ENCODE measurements at places on chromosomes 7 and 10. TPM values are rescaled to one million over a fixed set of nuclear protein-coding genes. Genes with fewer than 3 reads are reported as not detected.

- no peak for DNase-seq
- no peaks in the 10 kb centered on the region for H3K27me3 ChIP-seq
- H3K27ac ChIP-seq, result peak overlapping the region; percentile 45
- H3K4me3 ChIP-seq, result no peak overlapping the region
- H3K4me1 ChIP-seq, result peaks cover 57% of the 10 kb centered on the region
- H3K36me3 ChIP-seq, result no peaks in the 10 kb centered on the region
Observed at GRCh38 chr7:6228361-6229229, 43.8 kb downstream of the CYTH3 start.

GRCh38 chr7:35971133-35971891, 170.5 kb downstream of the SEPTIN7 start:
- H3K27ac ChIP-seq, result no peak overlapping the region
- peak overlapping the region; percentile 23 for H3K4me3 ChIP-seq
- H3K27me3 ChIP-seq, result peaks cover 4% of the 10 kb centered on the region
- no peaks in the 10 kb centered on the region for H3K4me1 ChIP-seq
- H3K36me3 ChIP-seq, result no peaks in the 10 kb centered on the region

DNA sequence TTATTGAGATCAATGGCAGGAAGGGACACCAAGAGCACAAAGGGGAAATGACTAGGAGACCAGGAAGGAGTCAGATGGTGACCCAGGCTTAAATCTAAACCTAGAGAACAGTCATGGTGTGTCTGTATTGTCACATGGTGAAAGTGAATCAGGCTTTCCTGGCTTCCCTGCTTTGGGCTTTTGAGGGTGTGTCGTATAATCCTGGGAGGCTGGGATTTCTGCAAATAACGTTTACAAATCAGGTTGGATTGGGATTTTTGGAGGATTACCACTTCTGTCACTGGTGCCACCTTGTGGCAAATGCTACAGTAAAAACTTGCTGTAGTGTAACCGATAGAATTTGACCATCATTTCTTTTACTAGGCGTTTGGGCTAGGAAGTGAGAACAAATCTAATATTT, 502.6 kb downstream of the NRG3 start:
- H3K4me1 ChIP-seq, result no peaks in the 10 kb centered on the region
- no peaks in the 10 kb centered on the region for H3K27me3 ChIP-seq
- H3K27ac ChIP-seq, result no peak overlapping the region
- DNase-seq, result no peak
- no peak overlapping the region for H3K4me3 ChIP-seq
- H3K36me3 ChIP-seq, result no peaks in the 10 kb centered on the region

DNA sequence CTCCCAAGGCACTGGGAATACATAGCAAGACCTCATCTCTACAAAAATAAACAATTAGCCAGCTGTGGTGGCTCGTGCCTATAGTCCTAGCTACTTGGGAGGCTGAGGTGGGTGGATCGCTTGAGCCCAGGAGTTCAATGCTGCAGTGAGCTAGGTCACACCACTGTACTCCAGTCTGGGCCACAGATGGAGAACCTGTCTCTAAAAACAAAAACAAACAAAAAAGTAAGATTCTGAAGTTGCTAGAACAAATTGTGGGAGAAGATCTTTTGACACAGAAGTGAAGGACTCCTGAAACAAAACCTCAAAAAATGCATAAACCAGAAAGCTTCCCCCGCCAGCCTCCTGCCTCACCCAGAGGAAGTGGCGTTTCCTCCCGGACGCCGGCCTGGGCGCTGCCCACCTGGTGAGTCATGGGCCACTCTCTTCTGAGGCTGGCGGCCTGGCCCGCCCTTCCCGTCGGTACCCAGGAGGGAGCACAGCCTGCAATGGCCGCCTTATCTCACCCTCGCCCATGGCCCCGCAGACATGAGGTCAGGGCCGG, 25.4 kb upstream of the ELN start:
- H3K36me3 ChIP-seq, result no peaks in the 10 kb centered on the region
- no peaks in the 10 kb centered on the region for H3K27me3 ChIP-seq
- peak overlapping the region; percentile 66 for H3K27ac ChIP-seq
- peak; percentile 78 for DNase-seq
- H3K4me1 ChIP-seq, result peaks cover 8% of the 10 kb centered on the region

GRCh38 chr7:84324136-84324630, 129.6 kb upstream of the SEMA3A start:
- DNase-seq, result no peak
- no peak overlapping the region for H3K4me3 ChIP-seq
- H3K27ac ChIP-seq, result no peak overlapping the region
- H3K4me1 ChIP-seq, result no peaks in the 10 kb centered on the region
- H3K27me3 ChIP-seq, result no peaks in the 10 kb centered on the region

GRCh38 chr10:131825150-131825848, 75.5 kb upstream of the PPP2R2D start:
- no peak overlapping the region for H3K4me3 ChIP-seq
- H3K27me3 ChIP-seq, result peaks cover 12% of the 10 kb centered on the region
- no peak overlapping the region for H3K27ac ChIP-seq
- peak; percentile 11 for DNase-seq
- H3K4me1 ChIP-seq, result no peaks in the 10 kb centered on the region
- no peaks in the 10 kb centered on the region for H3K36me3 ChIP-seq

DNA sequence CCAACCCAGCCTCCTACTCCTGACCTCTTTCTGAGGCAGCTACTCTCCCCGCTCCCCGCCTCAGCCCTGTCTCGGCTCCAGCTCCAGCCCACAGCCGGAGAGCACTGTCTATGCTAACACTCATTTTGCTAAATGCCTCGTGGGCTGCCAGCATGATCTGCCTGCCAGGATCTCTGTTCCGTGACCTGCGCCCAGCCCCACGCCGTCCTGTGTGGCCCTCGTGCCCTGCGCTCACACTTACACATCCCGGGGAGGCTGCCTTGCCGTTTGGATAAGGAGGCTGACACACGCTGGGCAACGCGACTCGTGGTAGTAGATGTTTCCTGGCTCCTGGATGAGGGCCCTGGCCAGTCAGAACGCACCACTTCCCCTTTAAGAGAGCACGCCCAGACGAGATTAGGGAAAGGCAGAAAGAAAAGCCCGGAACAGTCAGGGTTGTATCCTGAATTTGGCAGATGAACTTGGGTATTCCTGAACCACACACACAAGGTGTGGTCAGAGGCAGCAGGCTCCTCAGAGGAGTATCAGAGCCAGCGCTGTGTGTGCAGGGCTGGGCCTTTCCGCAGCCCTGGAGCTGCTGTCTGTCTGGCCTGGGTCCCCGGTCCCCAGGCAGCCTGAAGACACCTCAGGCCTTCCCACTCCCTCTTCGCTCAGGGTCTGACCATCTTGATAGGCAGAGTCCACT, 97.7 kb upstream of the EFCAB10 start:
- peaks cover 61% of the 10 kb centered on the region for H3K4me1 ChIP-seq
- peak overlapping the region; percentile 63 for H3K27ac ChIP-seq
- DNase-seq, result peak; percentile 82
- no peaks in the 10 kb centered on the region for H3K27me3 ChIP-seq

The EPHA1 gene
- total RNA-seq, result 13.9 TPM
